ENCODE measurements at places on chromosomes 2 and 18. TPM values are rescaled to one million over a fixed set of nuclear protein-coding genes. Genes with fewer than 3 reads are reported as not detected.

FAM161A gene
- 6.4 TPM for total RNA-seq

VWC2L gene
- not detected for total RNA-seq

ERFE gene
- total RNA-seq, result 0.30 TPM

MSTN gene
- 6.2 TPM for total RNA-seq

TBR1 gene
- total RNA-seq, result 0.30 TPM

NYAP2 gene
- 0.30 TPM for total RNA-seq

DUSP11 gene
- 41.3 TPM for total RNA-seq

DIPK1C gene
- 2.4 TPM for total RNA-seq

RAB6C gene
- not detected for total RNA-seq

C2orf78 gene
- not detected for total RNA-seq

EVX2 gene
- total RNA-seq, result not detected

IRS1 gene
- total RNA-seq, result 14.5 TPM

HOXD1 gene
- 0.30 TPM for total RNA-seq

PLGLB2 gene
- total RNA-seq, result 2.2 TPM

PIK3C3 gene
- total RNA-seq, result 38.3 TPM

CFAP65 gene
- not detected for total RNA-seq

CD226 gene
- 1.4 TPM for total RNA-seq

ASPRV1 gene
- total RNA-seq, result 39.5 TPM

IL36RN gene
- total RNA-seq, result 10.9 TPM

TMEM17 gene
- 3.3 TPM for total RNA-seq

SERPINB4 gene
- total RNA-seq, result 29.1 TPM

TMEM182 gene
- total RNA-seq, result 32.6 TPM

KCNIP3 gene
- 2.4 TPM for total RNA-seq

APLF gene
- total RNA-seq, result 10.0 TPM

SMYD1 gene
- total RNA-seq, result 15.7 TPM

FZD7 gene
- 50.2 TPM for total RNA-seq

ACTG2 gene
- total RNA-seq, result 5.1 TPM

NCKAP5 gene
- total RNA-seq, result 33.3 TPM

RAB10 gene
- total RNA-seq, result 61.7 TPM

TNFAIP6 gene
- total RNA-seq, result 26.5 TPM

EFR3B gene
- 4.9 TPM for total RNA-seq

Measured in skin of body (tissue), 3 donors.